ENCODE measurements at places on chromosomes 6 and 20.

- DNase-seq: no peak
Measured at GRCh38 chr6:9095137-9095536, 659.8 kb upstream of the SLC35B3 start.

GRCh38 chr6:26471970-26472369 is 14.2 kb downstream of the BTN2A1 start:
- no peak for DNase-seq

DNA sequence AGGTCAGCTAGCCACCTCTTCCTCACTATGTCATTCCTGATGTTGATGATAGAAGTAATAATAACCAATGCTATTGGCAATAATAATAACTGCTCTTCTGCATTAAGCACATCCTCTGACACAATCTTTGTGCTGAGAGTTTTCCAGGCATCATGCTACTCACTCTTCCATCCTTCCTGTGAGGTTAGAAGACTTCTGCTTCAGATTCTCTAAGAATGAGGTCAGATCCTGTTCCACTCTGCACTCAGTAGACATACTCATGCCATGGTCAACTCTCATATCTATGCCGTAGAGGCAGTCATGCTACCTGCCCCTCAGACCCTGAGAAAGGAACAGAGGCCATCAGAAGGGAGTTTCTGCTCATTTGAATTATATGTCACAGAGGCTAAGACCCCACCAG is 98.1 kb upstream of the TOP1 start:
- DNase-seq: no peak

DNA sequence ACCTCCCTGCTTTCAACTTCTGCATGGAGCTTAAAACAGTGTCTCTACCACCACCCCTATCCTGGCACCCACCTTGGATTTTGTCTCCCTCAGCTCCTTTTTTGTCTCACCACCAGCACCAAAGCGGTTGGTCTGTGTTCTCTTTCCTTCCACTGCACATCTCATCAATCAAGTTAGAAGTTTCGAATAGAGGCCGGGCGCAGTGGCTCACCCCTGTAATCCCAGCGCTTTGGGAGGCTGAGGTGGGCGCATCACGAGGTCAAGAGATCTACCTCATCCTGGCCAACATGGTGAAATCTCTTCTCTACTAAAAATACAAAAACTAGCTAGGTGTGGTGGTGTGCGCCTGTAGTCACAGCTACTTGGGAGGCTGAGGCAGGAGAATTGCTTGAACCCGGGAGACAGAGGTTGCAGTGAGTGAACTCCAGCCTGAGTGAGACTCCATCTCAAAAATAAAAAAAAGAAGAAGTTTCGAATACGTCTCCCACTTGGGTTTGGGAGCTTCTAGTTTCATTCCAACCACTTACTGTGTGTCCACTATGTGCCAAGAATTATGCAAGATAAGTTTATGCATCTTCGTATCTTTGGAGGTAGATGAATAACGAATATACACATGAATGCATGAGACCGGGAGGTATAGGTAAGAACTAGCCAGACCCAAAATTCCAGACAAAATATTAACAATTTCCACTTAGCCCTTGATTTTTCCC is 5.9 kb downstream of the PCED1A start:
- no peak for DNase-seq

DNA sequence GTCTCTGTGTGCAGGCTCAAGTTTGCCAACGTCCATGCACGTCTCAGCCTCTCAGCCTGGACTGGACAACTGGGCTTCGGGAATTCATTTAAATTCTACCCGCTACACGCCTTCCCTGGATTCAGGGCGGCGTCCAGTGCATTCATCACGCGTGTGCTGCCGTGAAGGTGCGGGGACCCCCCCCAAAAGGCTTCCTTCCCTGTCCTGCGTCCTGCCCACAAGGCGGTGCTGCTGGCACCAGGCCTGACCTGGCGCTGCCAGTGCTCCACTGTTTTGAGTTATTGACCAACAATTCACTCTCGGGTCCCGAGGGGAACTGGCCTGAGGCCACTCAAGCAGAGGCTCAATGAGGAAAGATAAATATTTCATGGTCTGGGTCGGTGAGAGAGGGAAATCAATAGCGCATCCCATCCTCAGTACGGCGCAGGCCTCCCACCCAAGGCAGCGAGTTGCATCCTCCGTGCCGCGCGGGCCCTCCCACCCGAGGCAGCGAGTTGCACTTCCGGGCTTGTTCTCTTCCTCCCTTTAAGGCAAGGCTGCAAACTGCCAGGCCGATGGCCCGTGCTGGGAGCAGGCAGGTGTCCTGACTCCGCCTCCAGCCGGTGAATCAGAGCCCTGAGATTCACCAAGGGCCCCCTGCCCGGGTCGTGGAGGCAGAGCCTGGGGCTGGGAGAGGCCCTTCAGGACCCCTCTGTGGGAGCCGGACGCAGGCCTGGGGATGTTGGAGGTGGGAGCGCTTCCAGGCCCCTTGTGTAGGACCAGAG is 22.8 kb upstream of the BHLHE23 start:
- no peak for DNase-seq

GRCh38 chr20:57573894-57574293 is 13.0 kb downstream of the PCK1 start:
- no peak for DNase-seq

DNA sequence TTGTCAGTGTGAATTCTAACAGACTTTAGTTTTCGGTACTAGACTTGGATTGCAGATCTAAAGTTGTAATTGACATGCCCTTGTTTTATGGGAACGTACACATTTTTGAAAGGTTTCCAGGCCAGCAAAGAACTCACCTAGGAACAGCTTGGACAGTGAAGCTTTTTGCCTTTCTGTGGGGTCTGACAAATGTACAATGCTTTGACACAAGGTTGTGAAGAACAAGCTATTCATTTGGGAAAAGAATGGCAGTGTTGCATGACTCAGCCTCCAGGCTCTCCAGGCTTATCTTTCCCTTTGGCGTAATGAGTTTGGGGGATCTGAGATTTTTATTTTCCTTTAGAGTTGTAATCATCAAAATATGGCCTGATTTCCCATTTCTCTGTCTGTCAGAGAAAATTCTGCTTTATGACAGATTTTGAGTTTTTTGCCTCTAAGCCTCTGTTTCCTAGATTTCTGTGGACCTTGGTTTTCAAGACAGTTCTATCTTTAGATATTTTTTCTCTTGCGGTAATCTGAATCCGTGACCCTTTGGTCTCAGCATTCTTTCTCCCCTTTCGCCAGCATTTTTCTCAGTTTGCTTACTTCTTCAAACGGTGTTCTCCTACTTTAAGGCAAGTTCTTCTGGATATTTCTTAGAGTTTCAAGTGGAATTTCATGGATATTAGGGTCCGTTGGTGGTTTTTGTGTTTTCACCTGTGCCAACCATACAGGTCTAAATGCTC is 221.0 kb downstream of the ADGB start:
- DNase-seq: no peak
